ENCODE measurements at places on chromosomes 2 and 18.

DNA sequence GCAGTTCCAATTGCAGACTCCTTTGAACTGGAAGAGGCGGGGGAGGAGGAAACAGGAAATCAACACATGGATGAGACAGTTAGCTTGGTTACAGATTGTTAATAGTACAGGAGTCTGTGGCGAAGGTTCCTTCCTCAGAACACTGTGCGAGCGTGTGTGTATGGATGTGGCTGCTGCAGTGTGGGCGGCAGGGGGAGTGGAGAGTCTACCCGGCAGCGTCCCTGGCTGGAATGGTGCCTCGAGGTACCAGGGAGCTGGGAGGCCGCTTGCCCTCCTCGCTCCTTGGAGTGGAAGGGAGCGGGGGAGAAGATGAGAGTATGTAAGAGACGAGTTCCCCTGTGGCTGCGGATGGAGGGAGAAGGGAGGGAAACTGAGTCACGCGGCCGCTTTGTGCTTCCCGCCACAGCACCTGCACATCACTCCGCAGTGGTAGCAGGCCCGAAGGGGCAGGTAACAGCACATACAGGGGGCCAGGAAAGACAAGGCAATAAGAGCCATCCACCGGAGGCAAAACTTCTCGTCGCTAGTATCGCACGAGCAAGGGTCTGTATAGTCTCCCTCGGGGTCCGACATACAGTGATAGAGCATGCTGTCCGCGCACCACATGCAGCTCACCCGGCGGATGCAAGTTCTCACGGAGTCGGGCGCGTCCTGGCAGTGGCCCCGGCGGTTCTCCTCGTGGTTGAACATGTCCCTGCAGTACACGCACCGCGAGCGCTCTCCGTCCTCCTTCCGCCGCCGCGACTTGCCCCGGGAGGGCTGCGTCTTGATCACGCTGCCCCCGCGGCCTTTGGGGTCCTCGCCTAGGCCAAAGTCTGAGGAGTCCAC, 85.7 kb downstream of the ACTR2 start:
- no peak for DNase-seq

GRCh38 chr18:35729991-35730668, 148.6 kb downstream of the GALNT1 start:
- no peak for DNase-seq

GRCh38 chr18:12011957-12012549, 30.7 kb downstream of the IMPA2 start:
- no peak for DNase-seq

DNA sequence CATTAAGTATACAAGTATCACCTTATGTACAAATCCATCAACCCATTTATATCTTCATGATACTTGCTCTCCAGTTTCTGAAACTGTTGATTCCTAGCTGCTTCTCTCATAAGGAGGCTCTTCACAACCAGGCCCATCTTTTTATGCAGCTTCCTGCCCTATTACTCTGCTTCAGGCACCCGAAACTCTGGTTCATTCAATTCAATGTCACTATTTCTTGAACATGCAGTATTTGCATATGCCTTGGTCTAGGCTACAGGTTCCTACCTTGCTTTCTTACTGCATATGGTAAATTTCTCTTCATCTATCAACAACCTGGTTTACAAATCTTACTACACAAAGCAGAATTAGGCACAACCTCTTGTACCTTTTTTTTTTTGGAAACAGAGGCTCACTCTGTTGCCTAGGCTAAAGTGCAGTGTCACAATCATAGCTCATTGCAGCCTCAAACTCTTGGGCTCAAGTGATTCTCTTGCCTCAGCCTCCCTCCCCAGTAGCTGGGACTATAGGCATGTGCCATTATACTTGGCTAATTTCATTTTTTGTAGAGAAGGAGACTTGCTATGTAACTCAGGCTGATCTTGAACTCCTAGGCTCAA, 2.7 kb upstream of the CDKL4 start:
- no peak for DNase-seq

DNA sequence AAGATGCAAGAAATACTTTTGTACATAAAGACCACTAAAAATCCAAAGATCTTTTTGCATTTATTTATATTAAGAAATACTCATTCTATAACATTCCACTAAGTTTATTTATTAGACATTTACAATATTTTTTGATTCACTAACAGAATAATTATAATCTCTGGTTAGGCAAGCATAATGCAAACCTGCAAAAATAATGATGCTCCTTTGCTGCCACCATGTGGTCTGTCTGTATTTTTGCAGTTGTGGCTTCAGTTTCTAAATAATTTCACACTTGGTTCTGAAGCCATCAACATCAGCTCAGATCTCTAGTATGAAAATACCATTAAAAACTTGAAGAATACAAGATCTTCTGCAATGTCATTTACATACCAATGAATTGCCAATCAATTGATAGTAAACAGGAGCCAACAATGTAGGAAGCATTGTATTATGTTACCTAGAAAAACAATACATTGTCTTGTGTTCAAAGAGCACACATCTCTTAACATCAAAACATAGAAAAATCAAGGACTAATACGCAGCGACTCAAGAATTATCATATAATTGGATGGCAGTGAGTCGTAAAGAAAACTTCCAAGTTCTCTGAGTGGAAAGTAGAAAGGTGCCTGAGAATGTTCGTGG, 28.8 kb upstream of the WDR75 start:
- DNase-seq: no peak

- DNase-seq: no peak
Observed at GRCh38 chr2:29787473-29788465, 133.6 kb downstream of the ALK start.

GRCh38 chr2:126902859-126903258, 4.2 kb downstream of the TEX51 start:
- no peak for DNase-seq

DNA sequence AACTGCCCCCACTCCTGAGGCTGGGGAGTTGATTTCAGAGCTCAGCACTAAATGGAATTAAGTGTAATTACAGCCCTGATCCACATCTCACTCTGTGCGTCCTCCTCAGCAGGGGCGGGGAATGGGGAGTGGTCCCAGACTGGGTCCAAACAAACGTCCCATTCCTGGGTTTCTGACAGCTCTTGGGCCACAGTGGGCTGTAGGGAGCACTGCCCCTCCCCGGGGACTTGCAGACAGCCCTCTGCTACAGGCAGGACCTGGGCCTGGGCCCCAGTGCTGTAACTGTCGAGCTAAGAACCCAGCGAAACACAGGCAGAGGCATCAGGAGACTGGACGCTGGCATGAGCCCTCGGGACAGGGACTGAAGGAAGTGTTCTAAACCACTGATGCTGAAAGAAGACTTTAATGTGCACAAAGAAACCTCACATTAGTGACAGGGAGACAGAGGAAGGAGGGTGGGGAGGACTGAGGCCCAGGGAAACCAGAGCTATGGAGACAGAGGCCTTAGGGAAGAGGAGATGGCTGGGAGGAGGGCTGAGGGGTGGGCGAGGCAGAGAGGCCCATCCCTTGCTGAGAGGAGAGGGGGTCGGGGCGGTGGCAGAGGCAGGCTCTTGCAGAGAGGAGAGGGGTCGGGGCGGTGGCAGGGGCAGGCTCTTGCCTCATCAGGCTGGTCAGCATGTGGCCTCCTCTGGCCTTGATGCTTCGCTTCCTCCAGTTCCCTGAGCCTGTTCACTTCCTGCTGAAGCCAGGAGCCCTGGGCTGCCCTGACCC, 5.8 kb upstream of the SEMA4C start:
- no peak for DNase-seq

DNA sequence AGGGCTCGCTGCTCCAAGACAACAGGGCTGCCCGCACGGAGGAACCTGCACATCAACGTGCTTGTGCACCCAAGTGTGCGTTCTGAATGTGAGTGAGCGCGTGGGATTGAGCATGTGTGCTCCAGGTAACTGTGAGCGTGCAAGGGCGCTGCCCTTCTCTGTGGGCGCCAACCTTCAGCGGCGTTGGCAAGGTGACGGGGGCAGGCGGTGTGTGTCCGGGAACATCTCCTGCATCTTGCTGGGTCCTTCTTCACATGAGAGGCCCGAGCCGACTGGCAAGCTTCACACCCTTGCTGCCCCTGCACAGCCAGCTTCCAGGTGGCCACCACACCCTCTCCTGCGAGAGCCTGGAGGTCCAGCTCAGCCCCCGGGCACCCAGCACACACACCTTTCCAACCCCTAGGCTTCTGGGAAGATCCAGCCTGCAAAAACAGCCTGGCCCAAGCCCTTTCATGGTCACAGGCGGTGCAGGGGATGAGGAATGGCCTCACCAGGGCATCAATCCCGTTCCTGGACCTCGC, 220.9 kb downstream of the HDAC4 start:
- DNase-seq: no peak

DNA sequence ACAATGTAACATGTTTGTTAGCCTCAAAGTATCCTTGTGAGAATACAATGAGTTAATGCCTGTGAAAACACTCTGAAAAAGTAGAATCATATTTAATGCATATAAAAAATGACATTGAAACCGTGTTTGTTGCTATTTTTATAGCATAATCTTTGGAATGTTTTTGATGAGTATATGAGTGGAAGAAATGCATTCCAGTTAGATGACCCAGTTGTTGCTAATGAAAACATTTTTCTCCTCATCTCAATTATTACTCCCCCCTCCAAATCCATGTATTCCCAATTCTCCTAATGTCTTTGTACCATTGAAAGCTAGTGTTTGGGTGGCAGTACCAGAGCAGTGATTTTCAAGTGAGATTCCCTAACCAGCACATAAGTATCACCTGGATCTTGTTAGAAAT, 67.1 kb upstream of the DSEL start:
- no peak for DNase-seq

DNA sequence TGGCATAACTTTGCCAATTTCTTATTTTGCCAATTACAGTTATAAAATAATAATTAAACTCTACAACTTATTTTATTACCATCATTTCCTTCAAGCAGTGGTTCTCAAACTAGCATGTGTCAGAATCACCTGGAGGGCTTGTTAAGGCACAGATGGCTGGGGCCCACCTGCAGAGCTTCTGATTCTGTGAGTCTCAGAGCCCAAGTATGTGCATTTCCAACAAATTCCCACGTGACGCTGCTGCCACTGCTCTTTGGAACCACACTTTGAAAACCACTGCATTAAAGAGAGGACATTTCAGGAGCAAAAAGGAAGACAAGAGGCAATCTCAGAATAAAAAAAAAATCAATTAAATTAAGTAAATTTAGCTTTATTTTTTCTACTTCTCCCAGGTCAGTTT, 94.0 kb upstream of the HNRNPA3 start:
- no peak for DNase-seq

- no peak for DNase-seq
Observed at GRCh38 chr2:100928235-100928634, 73.9 kb upstream of the RPL31 start.

DNA sequence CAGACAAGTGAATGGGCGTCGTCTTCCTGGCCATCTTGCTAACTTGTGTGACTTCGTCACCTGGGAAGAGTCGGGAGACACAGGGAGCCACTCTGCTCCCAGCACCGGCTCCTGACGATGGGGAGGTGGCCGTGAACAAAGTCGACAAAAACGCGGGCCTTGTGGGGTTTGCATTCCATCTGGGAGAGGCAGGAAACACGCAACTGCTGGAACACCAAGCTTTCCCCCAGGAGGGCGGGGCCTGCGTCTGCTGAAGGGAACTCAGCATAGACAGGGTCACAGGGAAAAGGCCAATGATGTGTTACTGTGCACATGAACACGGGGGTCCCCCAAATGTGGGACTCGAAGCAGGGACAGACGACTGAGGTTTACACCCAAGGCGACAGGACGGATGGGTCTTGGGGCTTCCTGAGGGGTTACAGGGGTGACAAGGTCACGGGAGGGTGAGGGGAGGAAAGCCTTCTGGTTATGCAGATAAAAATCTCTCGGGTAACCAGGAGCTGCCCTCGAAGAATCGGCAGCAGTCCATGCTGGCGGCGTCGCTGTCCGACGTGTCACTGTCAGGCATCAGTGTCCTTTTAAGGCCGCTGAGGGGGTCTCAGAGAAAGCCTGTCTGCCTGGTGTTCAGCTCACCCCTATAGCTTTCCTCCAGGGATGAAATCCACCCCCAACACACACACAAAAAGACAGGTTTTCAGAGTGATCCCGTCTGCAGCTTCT, 28.2 kb upstream of the PRLH start:
- no peak for DNase-seq

DNA sequence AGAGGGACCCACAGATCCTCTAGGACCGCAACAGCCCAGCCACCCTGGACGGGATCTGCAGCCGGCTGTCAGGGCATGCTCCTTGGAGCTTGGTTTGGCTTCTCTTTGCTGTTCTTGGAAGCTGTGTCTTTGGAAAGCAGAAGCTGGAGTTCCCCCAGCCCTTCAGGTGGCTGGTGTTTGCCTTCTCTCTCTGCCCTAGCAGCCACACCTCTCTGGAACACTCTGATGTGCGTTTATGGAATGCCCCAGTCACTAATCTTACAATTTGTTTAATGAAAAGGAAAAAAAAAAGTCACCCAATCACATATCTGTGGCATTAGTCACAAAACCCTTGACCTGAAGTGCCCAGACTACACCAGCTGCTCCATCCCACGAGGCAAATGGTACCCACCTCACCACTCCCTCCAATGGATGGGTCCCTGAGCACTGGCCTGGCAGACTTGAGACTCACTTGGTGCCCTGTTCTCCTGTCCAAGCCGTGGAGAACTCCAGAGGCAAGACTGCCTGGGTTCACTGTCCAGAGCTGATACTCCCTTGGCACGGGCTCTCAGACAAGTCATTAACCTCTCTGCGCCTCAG, 70.2 kb upstream of the DAPL1 start:
- no peak for DNase-seq

DNA sequence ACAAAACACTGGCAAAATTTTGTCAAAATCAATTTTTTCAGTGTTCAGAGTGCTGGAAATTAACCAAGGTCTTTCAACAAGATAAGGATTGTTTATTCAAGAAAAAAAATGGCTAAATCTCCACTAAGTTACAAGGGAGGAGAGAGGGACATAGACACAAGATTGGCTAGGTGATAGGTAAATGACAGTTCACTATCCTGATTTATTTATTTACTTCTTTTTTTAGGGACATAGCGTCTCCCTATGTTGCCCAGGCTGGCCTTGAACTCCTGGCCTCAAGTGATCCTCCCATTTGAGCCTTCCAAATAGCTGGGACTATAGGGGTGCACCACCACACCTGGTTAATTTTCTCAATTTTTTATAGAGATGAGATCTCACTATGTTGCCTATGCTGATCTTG, 3.7 kb upstream of the WDR33 start:
- no peak for DNase-seq

- DNase-seq: no peak
Observed at GRCh38 chr18:56988022-56988421, 158.9 kb upstream of the BOD1L2 start.

DNA sequence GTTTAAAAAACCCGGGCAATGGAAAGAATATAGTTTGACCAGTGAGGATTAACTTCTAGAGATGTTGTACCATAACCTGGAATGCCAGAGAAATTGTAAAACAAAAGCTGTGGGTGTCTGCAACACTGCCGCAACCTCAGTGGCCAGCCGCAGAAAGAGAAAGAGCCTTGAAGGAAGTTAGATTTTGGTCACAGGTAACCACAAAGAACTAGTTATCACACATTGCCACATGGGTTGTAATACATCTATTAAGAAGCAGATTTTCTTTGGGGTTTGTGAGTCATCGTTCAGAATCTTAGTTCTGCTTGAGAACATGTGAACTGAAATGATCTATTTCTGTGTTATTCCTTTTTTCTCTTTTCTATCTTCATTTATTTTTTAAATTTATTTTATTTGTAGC, 222.9 kb upstream of the AGAP1 start:
- DNase-seq: peak; percentile 13

- no peak for DNase-seq
Observed at GRCh38 chr2:151973901-151974199, 125.0 kb downstream of the CACNB4 start.

Data from stimulated activated CD8-positive, alpha-beta memory T cell treated with anti-CD3 and anti-CD28 coated beads, Interleukin-15, amount 100 ng/mL, for 24 hours (primary cell).